ENCODE measurements at places on chromosomes 4 and X.

GRCh38 chr4:96593422-96593821 is 753.5 kb downstream of the PDHA2 start:
- DNase-seq: no peak

GRCh38 chr4:176885224-176885623 is 92.5 kb upstream of the VEGFC start:
- no peak for DNase-seq

GRCh38 chr4:68732653-68733466 is 62.4 kb upstream of the UGT2B15 start:
- DNase-seq: no peak

DNA sequence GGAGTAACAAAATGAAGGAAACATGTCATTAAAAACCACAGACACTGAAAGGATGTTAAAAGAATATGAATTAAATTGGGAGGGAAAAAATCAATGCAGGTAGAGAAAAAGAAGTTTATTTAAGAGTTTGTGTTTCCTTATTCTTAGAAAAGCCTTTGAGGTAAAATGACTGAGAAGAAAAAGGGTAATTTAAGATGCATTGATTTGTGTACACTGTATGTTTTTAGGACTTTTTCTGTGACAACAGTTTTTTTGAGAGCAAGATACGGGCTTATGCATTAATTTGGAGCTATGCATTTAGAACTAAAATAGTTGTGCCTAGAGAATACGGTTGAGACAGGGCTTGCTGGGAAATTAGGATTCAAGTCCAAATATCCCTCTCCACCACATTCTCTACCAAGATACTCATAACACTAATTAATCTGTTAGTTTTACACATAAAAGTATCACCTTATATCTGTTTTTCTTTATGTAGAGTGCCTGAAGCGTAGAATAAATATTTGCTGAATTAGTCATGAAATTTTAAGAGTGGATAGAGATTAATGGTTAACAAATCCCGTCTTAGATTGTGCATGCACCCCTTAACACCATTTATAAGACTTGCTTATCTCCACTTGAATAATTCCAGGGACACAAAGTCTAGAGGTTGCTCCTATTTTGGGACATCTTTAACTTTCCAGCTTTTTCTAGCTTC is 232.5 kb downstream of the PCDH7 start:
- no peak for DNase-seq

GRCh38 chr4:73989031-73989430 is 1.0 kb upstream of the PPBP start:
- DNase-seq: no peak

DNA sequence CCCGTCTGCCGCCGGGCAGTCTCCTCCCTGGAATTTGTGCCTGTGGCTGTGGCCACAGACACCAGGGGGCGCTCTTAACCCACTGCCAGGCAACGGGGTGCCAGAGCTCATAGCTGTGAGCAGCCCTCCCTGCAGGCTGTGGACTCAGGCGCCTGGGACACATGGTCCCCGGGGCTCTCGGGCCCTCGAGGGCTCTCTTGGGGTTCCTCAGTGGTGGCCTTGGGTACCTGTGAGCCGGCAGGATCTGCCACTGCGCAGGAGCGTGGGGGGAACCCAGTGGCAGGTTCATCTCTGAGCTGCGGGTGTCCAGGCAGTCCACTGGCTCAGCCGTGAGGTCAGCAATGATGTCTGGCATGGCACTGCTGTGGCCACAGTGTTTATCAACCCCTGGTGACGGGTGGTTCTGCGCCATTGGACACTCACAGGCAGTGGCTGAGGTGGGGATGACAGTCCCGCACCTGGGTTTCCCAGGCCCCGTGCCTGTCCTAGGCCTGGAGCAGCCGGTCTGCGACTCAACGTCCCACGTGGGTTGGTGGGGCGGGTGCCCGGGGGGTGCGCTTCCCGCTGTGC is 37.2 kb downstream of the PCGF3 start:
- no peak for DNase-seq

DNA sequence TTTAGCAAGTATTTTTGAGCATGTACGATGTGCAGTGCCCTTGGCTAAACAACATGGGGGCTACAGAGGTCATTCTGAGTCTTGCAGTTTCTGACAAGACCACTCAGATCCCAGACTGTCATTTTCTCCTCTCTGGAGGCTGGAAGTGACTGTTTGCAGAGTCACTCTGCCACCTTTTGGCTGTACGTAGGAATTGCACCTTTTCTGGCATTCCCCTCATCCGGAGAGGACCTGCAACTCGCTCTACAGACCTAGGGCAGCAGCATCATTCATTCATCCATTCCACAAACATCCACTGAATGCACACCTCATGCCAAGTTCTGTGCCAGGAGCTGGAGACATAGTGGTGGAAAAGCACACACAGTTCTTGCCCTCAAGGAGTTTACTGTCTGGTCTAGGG is 160.4 kb upstream of the GPR101 start:
- DNase-seq: peak; percentile 1

- DNase-seq: no peak
Measured at GRCh38 chr4:108754327-108754726, 8.5 kb downstream of the ETNPPL start.

- no peak for DNase-seq
Measured at GRCh38 chr4:154024097-154024694, 235.3 kb upstream of the SFRP2 start.

DNA sequence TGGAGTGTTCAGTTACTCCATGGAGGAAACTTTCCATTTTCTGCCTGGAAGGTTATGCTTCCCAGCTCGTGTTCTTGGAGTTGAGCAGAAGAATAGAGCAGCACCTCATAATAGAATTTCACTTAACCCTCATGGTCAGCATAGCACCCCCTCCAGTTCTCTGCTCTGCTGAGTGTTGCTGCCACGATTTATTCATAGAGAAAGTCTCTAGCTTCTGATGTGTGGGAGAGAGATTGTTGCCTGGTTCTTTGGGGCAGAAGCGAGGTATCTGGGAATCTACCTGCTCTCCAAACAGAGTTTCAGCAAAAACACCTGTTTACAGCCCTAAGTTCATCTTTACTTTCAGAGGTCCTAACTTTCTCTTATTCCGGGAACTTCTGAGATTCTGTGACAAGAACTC is 3.9 kb upstream of the DTHD1 start:
- no peak for DNase-seq

- DNase-seq: no peak
Measured at GRCh38 chr4:48653217-48654014, 126.7 kb downstream of the FRYL start.

DNA sequence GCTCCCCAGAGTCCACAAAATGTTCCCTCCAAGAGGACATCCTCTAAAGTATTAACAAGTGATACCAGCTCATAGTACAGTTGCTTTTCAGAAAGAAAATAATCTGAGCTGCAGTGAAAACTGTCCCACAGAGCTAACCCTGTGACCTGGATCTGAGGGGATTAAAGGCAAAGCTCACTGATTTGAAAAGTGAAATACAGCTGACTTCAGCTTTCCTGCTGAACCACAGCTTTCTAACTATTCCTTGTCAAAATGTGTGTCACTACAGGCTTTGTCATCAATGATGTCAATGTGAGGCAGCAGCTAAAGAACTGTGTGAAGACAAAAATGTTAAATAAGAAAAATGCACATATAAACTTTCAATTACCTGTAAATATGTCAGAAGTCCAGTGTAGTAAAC is 36.9 kb downstream of the DCHS2 start:
- no peak for DNase-seq

- no peak for DNase-seq
Measured at GRCh38 chr4:32087211-32087610, 1367.0 kb downstream of the PCDH7 start.

GRCh38 chr4:185061610-185062009 is 43.3 kb downstream of the HELT start:
- no peak for DNase-seq

- no peak for DNase-seq
Measured at GRCh38 chr4:5166377-5166776, 115.1 kb downstream of the STK32B start.

- no peak for DNase-seq
Measured at GRCh38 chrX:16207634-16208033, 40.4 kb downstream of the MAGEB17 start.

DNA sequence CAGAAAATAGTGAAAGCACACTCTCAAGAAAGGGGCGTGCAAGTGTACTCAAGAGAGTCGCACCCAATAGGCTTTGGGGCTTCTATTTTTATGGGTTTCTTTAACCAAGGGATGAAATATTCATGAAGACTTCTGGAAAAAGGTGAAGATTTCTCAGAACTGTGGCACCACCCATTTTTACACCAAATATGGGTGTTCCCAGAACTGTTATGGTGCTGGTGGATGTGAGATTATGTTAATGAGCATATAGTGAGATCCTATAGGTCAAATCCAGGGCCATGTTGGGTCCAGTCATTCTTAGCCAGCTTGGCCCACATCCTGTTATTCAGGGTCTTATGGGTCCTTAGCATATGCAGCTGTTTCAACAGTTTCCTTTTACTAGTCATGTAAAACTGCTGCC is 61.0 kb upstream of the SMIM10 start:
- no peak for DNase-seq

- DNase-seq: peak; percentile 8
Measured at GRCh38 chrX:155027509-155028066, 944 bp downstream of the FUNDC2 start.

DNA sequence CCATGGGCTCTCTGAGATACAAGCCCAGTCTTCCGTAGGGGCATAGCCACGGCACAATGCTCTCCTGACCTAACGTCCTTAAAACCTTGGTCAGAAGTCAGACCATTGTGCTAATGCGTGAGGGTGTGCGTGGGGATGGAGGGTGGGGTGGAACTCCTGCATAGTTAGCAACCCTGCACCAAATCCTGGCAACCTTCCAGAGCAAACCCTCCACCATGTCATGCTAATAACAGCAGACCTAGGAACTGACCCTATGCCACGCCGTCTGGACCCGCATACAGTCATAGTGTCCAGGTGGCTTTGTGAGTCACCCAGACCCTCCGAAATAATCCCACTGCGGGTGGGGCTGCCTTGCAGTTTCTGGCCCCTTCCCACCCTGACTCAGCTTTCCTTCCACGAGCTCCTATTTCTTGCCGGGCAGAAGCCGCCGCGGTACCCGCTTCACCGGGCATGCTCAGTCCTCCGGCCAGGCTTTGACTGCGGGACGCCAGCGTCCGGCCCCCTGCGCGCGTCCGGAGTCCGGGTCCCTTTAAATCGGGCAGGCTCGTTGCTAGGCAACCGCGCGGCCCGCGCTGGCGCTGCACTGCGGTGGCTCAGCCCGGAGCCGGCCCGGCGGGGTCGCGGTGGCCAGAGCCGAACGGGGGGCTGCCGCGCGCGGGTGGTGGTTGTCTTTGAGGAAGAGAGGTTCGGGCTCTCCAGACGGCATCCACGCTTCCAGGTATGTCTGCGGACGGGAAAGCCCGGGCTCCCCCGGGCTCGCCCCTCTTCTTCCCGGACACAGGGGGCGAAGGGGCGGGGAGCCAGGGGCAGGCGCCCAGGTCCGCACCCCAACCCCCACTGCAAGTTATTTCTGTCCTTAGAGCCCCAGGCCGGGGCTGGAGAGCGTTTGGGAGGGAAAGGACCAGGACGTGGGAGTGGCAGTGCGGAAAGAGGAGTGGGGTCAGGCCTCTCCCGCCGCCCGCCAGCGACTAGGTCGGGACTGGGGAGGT is at the start of gene CCDC160:
Gene CCDC160, plus strand, starts transcription at position 557 of the 989 bp plus-strand sequence. CDS start 7,619 bp downstream, outside the sequence.
- no peak for DNase-seq

DNA sequence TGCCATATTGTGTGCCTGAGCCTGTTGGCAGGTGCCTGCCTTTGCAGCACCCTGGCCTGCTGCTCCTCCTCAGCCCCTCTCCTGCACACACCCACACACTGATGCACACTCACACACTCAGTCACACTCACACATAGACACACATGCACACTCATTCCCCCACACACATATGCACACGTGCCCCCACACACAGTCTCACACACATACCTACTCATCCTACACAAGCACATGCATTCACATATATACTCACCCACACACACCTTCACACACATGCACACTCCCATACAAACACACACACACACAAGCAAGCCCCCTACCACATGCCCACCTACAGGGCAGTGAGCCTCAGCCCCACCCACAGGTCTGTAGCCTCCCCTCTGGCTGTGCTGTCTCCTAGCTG is 245.0 kb downstream of the EVC2 start:
- no peak for DNase-seq

GRCh38 chr4:81642543-81642942 is 170.8 kb upstream of the RASGEF1B start:
- no peak for DNase-seq

GRCh38 chr4:8312069-8312445 is 42.5 kb downstream of the HTRA3 start:
- DNase-seq: no peak

DNA sequence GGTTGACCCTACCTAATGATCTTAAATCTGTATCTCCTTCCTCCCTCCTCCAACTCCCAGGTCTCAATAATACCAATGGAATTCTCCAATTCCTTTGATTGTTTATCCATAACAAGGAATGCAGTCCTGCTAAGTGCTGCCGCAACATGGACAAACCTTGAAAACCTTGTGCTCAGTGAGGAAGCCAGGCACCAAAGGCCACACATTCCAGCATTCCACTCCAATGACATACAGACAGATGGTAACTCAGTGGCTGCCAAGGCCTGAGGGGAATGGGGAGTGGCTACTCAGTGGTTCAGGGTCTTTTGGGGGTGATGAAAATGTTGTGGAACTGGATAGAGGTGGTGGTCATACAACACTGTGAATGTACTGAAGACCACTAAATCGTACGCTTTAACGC is 10.4 kb downstream of the HAUS7 start:
- no peak for DNase-seq

GRCh38 chr4:86523333-86523732 is 70.8 kb upstream of the PTPN13 start:
- no peak for DNase-seq

- DNase-seq: no peak
Measured at GRCh38 chr4:87087420-87087819, 133.0 kb downstream of the KLHL8 start.

GRCh38 chr4:110900213-110900769 is 277.4 kb upstream of the PITX2 start:
- no peak for DNase-seq

- DNase-seq: no peak
Measured at GRCh38 chr4:151012820-151013219, 2.3 kb downstream of the LRBA start.

- DNase-seq: no peak
Measured at GRCh38 chr4:114827651-114828050, 229.0 kb downstream of the UGT8 start.

DNA sequence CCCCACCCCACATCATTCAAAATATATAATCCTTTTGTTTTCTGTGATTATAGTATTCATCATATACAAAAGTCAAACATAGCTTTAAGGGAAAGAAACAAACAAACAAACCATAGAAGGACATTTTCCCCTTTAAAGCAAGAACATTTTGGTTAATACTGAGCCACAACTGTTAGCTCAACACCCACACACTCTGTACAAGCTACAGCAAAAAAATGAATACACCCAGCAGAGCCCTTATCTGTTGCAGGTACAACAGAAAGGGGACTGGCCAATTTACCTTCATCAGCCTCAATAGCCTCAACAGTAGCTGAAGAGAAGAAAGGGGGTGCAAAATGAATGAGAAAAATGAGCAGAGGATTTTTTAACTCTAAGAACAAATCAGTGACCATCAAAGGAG is 318.4 kb downstream of the PPP3CA start:
- no peak for DNase-seq

GRCh38 chr4:110612631-110613269 is 10.1 kb downstream of the PITX2 start:
- DNase-seq: no peak

- no peak for DNase-seq
Measured at GRCh38 chrX:19849464-19850080, 37.8 kb downstream of the SH3KBP1 start.

- DNase-seq: peak; percentile 7
Measured at GRCh38 chrX:70970482-70970995, 39.6 kb upstream of the SLC7A3 start.
